GM20000 (cell line): ENCODE measurements at places on chromosomes 1 and 21.

DNA sequence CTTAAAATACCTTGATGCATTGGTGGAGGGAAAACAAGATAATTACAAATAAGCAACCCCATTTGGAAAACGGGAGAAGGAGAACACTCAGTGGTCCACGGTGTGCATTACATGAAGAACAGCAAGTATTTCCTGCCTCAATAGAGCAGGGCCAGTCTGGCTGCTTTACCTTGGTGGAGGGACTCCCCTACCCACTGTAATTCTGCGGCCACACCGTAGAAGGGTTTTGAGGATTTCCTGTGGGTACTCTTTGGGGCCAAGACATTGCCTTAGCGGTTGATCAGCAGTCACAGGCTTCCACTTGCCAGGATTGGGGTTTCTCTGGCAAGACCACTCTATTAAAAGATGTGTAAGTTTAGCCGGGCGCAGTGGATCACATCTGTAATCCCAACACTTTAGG lies 16.3 kb upstream of the TMEM54 start:
- no peak for DNase-seq

DNA sequence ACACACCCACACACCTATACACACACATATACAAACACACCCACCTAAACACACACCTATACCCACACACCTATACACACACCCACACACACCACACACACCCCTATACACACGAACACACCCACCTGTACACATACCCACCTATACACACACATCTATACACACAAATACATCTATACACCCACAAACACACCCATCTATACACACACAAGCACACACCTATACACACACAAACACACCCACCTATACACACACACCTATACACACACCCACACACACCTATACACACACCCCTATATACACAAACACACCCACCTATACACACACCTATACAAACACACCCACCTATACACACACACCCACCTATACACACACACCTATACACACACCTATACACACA lies 116.4 kb upstream of the VAMP3 start:
- DNase-seq = no peak

- no peak for DNase-seq
Observed at GRCh38 chr1:206882555-206882954, 14.7 kb upstream of the IL24 start.

DNA sequence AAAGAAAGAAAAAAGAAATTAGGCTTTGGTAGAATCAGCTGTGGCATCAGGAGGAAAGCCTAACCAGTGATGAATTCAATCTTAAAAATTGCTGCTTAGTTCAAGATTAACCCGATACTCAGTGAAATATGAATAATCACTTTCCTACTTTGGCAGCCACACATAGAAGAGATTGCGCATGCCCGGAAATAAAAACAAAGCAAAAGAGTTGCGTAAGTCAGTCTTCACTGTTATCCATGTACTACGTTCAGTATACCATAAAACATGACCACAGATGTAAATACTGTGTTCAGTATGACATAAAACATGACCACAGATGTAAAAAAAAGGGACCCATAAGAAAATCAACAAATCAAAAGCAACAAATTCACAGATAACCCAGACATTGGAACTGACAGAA lies 19.2 kb downstream of the CD1D start:
- no peak for DNase-seq

- DNase-seq = no peak
Observed at GRCh38 chr1:158583962-158584361, 4.3 kb upstream of the OR10X1 start.

- DNase-seq = no peak
Observed at GRCh38 chr1:62954758-62955157, 170.8 kb downstream of the ATG4C start.

DNA sequence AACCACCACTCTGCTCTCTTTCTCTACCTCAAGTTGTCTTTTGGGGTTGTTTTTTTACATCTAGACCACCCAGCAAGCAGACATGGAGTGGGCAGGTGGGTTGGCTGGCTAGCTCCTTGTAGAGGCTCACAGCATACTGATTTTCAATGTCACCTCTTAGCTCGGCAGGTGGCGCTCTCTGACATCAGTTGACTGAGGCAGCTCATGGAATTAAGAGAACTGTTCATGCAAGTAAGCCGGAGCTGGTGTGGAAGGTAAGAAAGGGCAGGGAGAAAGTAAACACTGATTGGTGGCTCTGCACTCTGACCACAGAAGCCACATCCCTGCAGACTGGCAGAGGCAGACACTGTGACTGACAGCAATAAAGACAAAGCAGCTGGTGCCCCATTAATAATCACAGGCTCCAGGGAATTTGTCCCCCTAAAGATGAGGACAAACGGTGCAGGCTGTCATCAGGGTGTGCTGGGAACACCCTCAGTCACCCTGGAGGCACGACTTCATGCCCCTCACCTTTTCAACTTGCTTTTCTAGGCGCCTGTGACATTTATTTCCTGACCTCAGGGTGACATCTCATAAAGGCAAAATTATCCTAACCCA lies 226.8 kb downstream of the LMX1A start:
- DNase-seq = peak; percentile 43

DNA sequence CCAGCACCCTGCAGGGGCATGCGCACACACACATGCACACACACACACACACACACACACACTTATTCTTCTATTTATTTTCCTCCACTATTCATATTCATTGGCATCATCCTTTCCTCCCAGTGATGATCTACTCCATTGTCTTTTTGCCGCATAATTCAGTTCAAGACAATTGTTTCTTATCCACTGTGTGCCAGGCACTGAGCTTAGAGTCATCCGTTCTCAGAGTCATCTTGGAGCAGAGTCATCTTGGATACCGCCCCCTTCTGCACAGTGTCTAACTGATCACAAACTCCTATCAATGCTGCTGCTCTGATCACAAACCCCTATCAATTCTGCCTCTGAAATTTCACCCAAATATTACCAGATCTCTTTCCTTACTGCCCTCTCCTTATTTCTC lies 102.8 kb upstream of the PROX1 start:
- DNase-seq = no peak

GRCh38 chr1:29673669-29674626 lies 437.6 kb downstream of the PTPRU start:
- DNase-seq = no peak

DNA sequence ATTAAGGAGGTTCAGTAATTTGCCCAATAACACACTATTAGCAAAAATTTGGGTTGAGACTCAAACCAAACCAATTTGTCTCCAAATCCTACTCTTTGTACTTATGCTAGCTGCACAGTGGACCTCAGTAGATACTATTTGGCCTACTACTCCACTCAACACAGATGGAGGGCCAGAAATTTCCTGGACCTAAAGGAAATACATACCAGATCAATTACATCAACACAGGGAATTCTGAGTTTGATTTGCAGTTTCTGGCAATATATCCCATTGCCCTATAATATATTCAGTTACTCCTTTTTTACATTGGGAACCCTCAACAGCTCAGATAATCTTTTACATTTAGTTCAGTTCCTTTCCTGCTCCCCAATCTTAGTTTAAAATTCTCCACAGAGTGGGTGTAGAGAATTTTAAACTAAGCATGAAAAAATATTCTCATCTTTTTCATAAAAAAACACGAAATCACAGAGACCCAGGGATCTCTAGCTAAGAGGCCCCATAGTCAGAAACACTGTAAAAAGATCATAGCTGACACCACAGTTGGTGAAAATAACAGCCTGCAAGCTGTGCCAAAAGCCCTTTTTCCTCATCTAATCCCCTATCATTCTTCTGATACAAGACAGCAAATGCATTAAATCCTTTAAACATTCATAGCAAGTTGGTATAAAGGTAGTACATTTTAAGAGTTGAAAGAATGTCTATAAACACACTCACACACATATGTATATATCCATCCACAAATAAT lies 317.7 kb upstream of the ESRRG start:
- no peak for DNase-seq

DNA sequence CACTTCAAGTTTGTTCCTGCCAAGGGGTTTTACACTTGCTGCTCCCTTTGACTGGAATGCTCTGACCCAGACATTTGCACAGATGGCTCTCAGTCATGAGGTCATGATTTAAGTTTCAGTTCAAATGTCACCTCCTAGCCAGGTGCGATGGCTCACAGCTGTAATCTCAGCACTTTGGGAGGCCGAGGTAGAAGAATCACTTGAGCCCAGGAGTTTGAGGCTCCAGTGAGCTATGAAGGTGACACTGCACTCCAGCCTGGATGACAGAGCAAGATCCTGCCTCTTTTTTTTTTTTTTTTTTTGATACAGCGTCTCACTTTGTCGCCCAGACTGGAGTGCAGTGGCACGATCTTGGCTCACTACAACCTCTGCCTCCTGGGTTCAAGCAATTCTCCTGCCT lies 4.5 kb upstream of the ZMYM4 start:
- DNase-seq = no peak

DNA sequence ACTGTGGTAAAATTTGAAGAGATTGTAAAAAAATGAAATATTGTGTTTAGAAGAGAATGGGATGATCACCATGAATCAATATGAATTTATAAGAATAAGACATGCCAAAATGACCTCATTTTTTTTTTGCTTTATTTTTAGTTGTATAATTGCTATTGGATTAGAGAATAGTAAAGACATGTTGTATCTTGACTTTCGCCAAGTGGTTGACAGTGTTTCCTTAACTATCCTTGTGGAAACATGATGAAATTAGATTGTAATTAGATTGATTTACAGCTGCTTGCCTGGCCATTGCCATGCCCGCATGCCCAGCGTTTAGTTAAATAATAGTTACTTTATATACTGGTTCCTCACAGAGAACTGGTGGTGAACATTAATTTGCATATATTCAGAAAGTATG lies 154.9 kb downstream of the MAGI3 start:
- no peak for DNase-seq

- no peak for DNase-seq
Observed at GRCh38 chr1:218336328-218336727, 8.8 kb upstream of the TGFB2 start.

DNA sequence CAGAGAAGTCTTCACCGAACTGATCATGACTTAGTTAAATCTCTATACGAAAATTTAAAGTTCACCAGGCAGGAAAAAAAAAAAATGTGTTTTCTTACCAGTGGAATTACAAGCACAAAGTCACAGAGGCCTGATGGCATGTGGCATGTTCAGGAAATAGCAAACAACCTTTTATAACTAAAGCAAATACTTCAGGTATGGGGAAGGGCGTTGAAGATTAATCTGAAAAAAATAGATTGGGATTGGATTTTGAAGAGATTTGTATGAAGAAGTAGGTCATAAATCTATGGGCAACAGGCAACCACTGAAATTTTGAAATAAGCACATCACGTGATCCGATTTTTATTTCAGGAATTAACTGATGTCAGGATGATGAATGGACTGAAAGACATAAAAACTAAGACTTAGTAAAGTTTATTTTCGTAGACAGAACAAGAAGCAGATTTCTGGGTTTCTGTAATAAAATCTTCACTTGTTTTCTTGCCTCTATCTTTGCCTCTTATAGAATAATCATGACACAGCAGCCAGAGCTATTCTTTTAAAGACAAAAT lies 295.9 kb upstream of the ADGRL4 start:
- DNase-seq = no peak

GRCh38 chr1:111476761-111477309 lies 3.1 kb downstream of the C1orf162 start:
- DNase-seq = peak; percentile 48

DNA sequence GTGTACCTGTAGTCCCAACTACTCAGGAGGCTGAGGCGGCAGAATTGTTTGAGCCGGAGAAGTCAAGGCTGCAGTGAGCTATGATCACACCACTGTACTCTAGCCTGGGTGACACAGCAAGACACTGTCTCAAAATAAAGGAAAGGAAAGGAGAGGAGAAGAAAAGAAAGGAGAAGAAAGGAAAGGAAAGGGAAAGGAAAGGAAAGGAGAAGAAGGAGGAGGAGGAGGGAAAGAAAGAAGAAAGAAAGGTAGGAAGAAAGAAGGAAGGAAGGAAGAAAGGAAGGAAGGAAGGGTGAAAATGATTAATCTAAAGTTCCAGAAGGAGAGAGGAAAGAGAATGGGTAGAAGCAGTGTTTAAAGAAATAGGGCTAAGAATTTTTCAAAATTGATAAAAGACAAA lies 12.2 kb downstream of the SPOCD1 start:
- no peak for DNase-seq
